ENCODE measurements at places on chromosomes 2 and 18. TPM values are rescaled to one million over a fixed set of nuclear protein-coding genes. Genes with fewer than 3 reads are reported as not detected.

IL36B gene
- not detected for total RNA-seq

SKOR2 gene
- not detected for total RNA-seq

C18orf54 gene
- total RNA-seq, result 1.8 TPM

EFR3B gene
- total RNA-seq, result 0.88 TPM

PROM2 gene
- total RNA-seq, result 0.36 TPM

LBH gene
- total RNA-seq, result 272 TPM

CTAGE1 gene
- not detected for total RNA-seq

PCARE gene
- not detected for total RNA-seq

SCG2 gene
- 2.4 TPM for total RNA-seq

SERPINB12 gene
- total RNA-seq, result not detected

AQP12B gene
- total RNA-seq, result not detected
